Activated CD4-positive, alpha-beta T cell treated with anti-CD3 and anti-CD28 coated beads, Interleukin-2, amount 50 U/mL, for 4 hours (primary cell): ENCODE measurements at places on chromosomes 6 and 20.

DNA sequence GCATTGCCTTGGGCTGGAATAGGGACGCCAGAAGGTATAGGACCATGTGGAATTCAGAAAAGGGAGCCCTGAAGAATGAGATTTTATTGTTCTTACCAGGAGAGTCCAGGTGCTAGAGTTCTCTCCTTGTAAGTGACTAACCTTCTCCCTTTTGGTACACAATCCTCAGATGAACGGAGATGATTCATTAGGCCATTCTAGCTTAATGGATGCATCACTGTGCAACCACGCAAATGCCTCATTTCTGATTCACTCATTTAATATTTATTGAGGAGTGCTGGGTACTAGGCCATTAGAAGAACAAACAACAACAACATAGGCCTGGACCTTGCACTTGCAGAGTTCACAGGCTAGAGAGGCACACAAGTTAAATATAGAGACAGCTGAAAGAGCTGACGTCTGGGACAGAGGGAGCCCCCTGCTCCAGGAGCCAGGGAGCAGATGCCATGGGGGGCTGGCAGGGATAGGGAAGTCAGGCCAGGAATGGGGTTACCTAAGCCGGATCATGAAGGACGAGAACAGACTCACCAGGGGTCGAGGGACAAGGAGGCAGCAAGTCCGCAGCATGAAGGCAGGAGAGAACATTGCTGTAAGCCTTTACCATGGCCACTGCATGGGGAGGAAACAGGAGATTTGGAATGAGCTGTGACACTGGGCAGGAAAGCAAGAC, 179.5 kb upstream of the AKAP12 start:
- DNase-seq, result no peak

- no peak for DNase-seq
Measured at GRCh38 chr6:79943133-79943532, 4.2 kb downstream of the ELOVL4 start.

DNA sequence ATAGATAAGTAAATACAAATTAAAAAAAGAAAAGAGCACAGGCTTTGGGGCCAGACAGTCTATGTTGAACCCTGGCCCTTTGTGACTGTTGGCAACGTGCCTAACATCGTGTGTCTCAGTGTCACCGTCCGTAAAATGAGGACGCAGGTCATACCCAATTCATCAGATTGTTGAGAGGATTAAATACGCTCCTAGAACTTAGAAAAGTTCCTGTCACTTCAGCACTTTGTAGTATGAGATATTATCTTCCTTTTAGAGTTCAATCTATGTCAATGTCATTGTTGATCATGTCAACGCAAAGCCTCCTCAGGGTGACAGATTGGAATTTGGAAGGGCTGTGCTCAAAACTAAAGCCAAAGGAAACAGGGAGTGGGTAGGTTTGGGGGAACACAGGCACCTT, 21.7 kb downstream of the SERPINB1 start:
- DNase-seq, result no peak

DNA sequence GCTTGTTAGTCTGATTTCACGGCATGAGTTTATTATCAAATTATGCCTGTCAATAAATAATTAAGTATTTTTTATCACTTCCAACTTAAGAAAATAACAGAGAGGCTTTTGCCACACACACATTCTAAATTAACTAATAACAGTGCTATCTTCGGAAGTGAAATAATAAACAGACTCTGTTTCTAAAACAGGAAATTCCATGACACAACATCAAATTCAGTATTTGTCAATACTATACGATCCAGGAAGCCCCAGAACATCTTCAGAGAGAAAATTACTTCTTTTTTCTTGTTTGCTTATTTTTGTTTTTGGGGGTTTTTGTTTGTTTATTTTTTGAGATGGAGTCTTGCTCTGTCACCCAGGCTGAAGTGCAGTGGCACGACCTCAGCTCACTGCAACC, 150.7 kb upstream of the PRDM1 start:
- no peak for DNase-seq

- DNase-seq, result no peak
Measured at GRCh38 chr6:163085426-163085825, 329.1 kb upstream of the QKI start.

GRCh38 chr6:141203902-141204575, 928.7 kb upstream of the GJE1 start:
- no peak for DNase-seq

GRCh38 chr20:10637031-10637559, 36.7 kb downstream of the JAG1 start:
- DNase-seq, result no peak

- no peak for DNase-seq
Measured at GRCh38 chr20:43631598-43631997, 35.3 kb upstream of the MYBL2 start.

DNA sequence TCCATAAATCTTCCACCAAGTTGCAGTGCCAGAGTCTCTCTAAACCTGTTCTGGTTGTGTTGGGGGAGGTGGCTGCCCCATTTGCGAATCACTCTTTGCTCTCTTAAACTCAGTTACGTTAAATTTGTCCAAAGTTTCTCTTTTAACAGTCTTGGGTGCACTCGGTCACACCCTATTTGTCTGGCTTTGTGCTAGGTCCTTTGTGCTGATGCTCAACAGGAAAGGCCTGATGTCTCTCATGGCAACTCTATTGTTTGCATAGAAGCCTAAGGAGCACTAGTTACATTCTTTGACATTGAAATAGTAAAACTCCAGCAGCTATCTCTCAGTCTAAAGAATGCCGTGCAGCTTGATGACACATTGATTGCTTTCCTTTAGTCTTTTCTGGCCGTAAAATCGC, 105.1 kb downstream of the TRMT11 start:
- no peak for DNase-seq

DNA sequence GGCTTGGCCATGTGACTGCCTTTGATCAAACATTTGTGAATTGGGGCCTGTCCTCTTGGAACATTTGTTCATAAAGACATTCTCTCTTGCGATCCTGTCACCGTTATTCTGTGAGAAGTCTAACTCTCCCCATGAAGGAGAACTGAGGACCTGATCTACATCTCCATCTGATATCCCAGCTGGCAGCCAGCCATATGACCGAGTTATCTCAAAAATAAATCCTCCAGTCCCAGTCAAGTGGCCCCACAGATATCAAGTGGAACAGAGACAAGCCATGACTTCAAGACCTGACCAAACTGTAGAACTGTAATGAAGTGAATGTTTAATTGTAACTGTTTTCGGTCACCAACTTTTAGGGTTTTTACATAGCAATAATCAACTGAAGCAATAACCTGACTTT, 25.7 kb downstream of the SNX3 start:
- DNase-seq, result no peak

GRCh38 chr20:36847009-36847709, 28.8 kb upstream of the TLDC2 start:
- DNase-seq, result no peak

DNA sequence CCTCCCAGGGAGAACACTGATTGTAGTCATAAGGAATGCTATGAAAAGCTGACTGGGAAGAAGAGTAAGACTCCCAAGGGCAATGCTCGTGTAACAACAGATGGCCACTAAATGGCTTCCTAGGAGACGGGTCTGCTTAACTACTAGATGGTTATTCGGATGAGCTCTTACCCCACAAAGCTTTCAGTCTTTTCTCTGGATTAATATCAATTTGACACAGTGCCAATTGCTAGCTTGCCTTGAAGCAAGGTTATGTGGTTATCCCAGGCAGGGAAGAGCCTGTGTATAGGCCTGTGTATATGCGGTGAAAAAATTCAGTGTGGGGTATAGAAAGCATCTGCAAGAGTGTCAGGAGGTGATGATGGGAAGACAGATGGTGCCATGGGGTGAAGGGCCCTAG, 86.4 kb upstream of the NOX3 start:
- no peak for DNase-seq

GRCh38 chr6:36627141-36627540, 33.0 kb downstream of the SRSF3 start:
- DNase-seq, result no peak

DNA sequence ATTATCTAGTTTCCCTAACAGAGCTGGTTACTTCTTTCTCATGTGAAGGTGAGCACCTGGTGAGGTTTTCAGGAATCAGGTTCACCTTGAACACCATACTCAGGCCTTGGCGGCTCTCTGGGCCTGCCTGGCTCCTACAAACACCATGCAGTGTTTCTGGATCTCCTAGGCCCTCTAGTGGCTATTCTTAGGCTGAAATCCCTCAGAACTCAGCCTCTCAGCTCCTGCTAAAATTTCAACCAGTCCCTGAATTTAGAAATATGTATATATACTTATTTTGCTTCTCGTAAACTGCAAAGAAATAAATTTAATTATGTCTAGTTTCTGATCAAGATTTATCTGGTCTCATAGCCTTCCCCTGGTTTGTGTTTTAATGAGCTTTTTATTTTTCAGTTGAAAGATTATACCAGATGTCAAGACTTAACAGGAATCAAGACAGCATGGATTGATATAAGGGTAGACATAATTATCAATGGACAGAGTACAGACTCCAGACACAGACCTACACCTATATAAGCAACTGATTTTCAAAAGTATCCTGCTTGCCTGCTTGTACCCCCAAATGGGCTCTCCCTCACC, 55.9 kb downstream of the ANKEF1 start:
- peak; percentile 1 for DNase-seq

GRCh38 chr20:44979090-44979621, 12.8 kb downstream of the STK4 start:
- peak; percentile 53 for DNase-seq

- DNase-seq, result no peak
Measured at GRCh38 chr6:11650025-11650696, 112.6 kb downstream of the TMEM170B start.

GRCh38 chr6:17182961-17183360, 81.1 kb downstream of the STMND1 start:
- DNase-seq, result no peak

DNA sequence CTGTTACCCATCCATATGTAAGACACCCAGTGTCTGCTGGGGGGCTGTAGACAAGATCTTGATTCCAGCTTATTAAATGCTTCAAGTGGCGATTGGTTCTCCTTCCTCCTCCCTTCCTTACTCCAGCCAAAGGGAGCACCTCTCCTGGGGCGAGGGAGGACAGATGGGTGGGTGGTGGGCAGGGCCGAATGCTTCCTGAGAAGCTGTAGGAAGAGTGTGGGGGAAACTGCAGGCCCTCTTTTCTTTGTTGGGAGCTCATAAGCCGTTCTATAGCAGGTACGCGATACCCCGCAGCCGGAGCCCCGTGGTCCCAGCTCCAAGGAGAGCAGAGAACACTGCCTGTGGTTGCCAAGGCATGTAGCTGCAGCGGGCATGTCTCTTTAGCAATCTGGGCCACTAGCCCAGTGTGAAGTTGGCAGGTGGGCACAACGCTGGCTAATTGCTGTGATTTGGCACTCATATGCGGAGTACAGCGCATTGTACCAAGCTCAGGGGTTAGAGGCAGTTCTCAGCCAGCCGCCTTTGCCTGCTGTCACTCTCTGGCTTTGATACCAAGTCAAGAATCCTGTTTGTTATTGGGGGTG, 14.7 kb upstream of the KCNG1 start:
- no peak for DNase-seq

DNA sequence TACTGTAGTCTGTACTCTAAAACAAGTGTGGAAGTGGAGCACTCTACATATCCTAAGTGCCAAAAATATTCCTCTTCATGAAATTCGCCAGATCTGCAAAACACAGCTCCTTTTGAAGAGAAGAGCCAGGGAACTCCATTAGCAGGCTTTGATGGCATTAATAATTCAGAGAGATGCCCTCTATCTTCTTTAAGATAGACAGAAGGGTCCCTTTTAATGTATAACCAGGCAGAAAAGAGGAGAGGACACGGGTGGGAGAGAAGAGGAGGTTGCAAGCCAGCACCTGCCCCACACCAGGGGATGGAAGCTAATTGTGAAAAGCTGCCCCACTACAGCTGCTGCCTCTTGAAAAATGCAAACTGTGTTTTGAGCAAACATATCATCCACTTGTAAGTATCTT, 3.7 kb upstream of the RFPL4B start:
- no peak for DNase-seq

GRCh38 chr20:20894753-20895152, 182.3 kb upstream of the RALGAPA2 start:
- DNase-seq, result no peak

DNA sequence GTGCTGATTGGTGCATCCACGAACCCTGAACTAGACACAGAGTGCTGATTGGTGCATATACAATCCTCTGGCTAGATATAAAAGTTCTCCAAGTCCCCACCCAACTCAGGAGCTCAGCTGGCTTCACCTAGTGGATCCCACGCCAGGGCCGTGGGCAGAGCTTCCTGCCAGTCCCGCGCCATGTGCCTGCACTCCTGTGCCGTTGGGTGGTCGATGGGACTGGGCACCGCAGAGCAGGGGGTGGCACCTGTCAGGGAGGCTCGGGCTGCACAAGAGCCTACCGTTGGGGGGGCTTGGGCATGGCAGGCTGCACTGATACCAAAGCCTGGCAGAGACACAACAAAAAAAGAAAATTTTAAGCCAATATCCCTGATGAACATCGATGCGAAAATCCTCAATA, 185.4 kb upstream of the ASCC3 start:
- DNase-seq, result no peak

- DNase-seq, result no peak
Measured at GRCh38 chr6:152273002-152273401, 364.2 kb downstream of the SYNE1 start.

DNA sequence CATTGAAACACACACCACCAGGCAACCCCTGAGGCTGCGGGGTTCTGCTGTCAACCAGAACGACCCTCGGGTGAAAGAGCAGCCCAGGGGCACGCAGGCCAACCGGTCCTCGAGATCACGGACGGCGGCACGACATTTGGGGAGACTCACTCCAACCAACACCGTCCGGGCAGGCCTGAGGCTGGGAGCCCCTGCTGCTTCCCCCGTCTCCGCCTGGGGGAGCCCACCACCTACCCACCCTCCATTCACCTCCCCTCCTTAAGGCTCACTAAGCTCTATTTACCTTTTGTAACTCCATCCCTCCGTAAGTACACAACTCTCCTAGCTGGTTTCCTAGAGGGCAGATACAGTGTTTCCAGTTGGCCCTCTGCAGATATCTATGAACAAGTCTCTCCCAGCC, 971.3 kb upstream of the DEFB115 start:
- DNase-seq, result no peak

- DNase-seq, result no peak
Measured at GRCh38 chr6:108616544-108616943, 55.8 kb downstream of the FOXO3 start.

DNA sequence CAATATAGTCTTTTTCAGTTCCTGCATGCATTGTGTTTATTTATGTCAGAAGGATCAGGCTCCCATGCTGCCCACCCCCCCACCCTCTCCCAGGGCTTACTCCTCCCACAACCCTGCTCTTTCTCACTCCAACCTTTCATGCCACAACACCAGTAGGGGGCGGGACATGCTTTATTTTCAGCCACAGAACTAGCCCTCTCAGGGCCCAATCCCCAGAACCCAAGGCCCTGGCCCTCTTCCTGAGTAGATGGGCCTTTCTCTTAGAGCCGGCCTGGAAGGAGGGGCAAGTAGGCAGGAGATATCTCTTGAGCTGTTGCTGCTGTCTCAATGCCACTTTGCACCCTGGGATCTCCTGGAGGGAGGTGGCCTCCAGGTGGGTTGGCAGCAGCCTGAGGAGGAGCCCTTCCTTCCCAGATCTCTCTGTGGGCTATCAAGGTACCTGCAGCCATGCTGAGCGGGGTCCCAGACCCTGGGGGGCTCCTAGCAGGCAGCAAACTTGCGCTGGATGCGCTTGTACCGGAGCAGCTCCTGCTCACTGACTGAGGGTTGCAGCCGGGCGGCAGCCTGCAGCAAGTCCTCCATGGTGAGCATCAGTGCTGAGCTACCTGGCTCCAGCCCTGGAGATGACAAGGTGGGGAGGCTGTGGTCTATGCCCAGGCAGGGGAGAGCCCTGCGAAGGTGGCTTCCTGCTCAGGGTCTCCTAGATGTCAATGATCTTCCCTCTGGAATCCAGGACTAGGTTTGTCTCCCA, 3.5 kb downstream of the GNMT start:
- DNase-seq, result peak; percentile 25

GRCh38 chr6:167214206-167214605, 56.4 kb upstream of the GPR31 start:
- DNase-seq, result no peak
